Hematopoietic multipotent progenitor cell treated with erythropoietin and hydrocortisone succinate and interleukin-3 and kit ligand, for 15 days (in vitro differentiated cells): ENCODE measurements at places on chromosomes 2 and 18.

- no peak for DNase-seq
Measured at GRCh38 chr2:776487-776886, 99.3 kb upstream of the TMEM18 start.

DNA sequence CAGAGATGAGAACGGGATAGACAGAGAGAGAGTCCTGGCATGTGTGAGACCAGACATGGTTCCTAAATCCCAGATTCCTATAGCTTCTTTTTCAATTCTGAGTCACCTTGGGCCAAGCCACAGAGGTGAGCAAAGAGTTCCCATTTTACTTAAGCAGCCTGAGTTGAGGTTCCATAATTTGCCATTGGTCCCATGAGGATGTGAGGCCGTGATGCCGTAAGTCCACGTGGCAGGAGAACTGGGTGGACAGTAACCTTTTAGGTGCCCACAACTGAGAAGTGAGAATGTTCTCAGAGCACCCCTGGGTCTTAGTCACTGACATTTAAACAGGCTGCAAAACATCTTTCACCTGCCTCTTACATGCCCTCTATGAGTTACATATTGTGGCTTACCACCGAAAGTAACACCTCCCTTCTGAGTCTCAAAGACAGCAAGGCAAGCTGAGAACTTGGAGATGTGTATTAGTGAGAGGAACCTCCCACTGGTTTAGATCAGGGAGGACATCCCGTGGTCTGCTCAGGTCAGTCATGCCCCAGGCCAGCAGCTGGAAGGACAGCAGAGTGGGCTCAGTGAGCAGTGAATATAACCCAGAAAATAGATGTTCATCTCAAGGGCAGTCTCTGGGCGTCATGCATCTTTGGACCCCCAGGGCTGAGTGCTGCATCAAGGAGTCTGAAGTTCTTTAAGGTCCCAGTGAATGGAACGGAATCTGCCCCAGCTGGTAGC is 127.9 kb upstream of the LGALSL start:
- no peak for DNase-seq

GRCh38 chr2:69771461-69771860 is 29.5 kb downstream of the ANXA4 start:
- no peak for DNase-seq

DNA sequence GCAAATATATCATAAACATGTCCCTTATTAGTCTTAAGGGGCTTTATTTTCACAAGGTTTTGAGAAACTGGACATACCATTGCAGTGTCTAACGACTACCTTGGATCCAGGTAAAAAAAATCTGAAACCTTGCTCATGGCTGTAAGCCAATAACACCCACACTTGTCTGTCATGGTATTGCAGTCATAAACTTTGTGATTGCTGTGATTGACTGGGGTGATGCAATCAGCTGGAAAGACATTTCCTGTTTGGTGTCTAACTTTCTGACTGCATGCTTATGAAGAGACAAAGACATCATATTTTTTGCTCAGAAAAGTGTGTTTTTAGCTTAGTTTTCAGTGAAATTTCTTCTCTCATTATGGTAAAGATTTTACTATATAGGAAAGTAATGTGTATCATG is 635.0 kb downstream of the TSN start:
- DNase-seq = no peak

- no peak for DNase-seq
Measured at GRCh38 chr2:28480403-28481049, 15.3 kb upstream of the PLB1 start.

DNA sequence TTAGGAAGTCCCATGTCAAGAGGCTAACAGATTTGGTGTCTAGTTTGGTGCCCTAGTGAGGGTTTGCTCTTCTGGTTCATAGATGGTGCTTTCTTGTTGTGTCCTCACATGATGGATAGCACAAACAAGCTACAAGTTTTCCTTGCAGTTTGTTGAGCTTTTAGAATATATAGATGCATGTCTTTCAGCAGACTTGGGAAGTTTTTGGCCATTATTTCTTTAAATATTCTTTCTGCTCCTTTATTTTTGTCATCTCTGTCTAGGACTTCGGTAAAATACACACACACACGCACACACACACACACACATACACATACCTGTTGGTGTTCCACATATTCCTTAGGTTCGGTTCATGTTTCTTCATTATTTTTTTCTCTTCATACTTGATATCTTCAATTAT is 81.5 kb upstream of the TEX51 start:
- no peak for DNase-seq
